ENCODE measurements at places on chromosomes 11 and 22. TPM values are rescaled to one million over a fixed set of nuclear protein-coding genes. Genes with fewer than 3 reads are reported as not detected.
A peak's percentile ranks its signal among the peaks of the same experiment; 100 is the strongest.

Gene PDGFD
- not detected for total RNA-seq

- peak; percentile 43 for DNase-seq
Measured at GRCh38 chr22:33579448-33580093, 340.7 kb downstream of the LARGE1 start.

DNA sequence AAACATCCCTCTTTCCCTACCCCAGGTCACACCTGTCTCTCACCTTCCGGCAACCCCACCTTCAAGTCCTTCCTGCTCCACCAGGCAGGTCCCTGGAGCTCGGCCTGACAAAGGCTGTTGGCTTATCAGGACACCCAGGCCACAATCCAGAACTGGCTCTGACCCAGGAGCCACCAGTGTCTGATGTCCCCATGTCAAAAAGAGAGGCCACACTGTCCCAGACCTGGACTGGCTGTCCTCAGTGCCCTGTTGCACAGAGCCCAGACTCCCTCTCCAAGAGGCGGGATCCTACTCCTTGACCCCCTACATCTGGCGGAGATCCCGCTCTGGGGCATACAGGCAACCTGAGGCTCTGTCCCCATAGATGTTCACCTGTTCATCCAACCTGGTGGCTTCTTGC is 116.0 kb downstream of the MN1 start:
- DNase-seq, result no peak

Gene CLDN5
- total RNA-seq, result not detected

GRCh38 chr11:128482092-128482491 is 105.3 kb downstream of the ETS1 start:
- no peak for DNase-seq

- DNase-seq, result no peak
Measured at GRCh38 chr11:118742304-118742703, 48.7 kb downstream of the DDX6 start.

- no peak for DNase-seq
Measured at GRCh38 chr11:5695580-5695979, 6.0 kb downstream of the TRIM22 start.

Gene F2
- not detected for total RNA-seq

DNA sequence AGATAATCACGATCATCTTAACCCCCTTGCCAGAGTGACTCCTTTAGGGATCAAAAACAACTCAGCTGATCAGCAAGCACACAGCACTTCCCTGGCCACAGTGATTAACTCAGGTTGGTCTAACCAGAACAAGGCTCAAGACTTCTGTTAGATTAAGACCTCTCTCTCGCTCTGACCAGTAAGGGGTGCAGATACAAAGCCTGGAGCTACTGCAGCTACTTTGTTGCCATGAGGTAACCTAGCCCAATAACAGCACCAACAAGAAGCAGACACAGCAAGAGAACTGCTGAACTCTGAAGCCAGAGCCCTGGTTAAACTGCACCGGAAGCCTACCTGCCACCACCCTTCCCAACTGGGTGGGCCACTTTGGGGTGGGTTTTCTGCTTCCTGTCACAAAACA is 42.0 kb downstream of the LINC01488 start:
- DNase-seq, result no peak

Gene MB
- not detected for total RNA-seq

Data from activated CD8-positive, alpha-beta T cell treated with anti-CD3 and anti-CD28 coated beads for 36 hours (primary cell).